ENCODE measurements at places on chromosomes 5 and 9.

- DNase-seq, result peak; percentile 83
Measured at GRCh38 chr5:138819081-138819480, 56.1 kb downstream of the LRRTM2 start.

GRCh38 chr5:9439531-9440292 lies 106.2 kb downstream of the SEMA5A start:
- DNase-seq, result no peak

DNA sequence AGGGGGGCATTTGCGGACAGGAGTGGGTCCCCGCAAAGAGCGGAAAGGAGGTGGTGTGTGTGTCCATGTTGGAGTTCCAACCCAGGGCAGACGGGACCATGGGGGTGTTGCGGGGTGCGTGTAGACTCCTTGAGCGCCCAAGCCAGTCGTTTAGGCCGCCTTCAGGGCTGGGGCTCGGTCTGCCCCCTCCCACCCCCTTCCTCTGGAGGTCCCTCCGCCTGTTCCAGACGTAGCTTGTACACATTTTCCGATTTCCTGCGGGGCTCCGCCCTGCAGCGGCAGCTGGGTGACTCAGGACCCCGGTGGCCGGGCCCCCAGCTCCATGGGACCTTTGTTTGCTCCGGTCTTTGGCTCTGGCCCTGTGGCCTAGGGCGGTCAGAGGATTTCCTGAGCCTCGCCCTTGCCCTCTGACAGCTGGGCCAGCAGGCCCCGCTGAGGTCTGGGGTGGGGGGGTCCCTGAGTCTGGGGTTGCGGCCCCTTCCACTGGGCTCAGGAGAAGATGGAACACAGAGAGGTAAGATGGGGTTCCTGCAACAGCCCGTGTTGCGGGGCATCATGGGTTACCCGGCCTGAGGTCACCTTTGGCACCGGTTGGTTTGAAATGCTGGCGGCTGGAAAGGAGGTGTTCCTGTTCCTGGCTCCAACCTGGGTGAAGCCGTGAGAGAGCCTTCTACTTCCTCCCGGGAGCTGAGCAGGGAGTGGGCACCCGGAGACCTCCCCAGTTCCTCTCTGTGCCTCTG lies 1.5 kb downstream of the PKN3 start:
- no peak for DNase-seq

- DNase-seq, result peak; percentile 82
Measured at GRCh38 chr5:36734422-36734821, 128.0 kb downstream of the SLC1A3 start.

DNA sequence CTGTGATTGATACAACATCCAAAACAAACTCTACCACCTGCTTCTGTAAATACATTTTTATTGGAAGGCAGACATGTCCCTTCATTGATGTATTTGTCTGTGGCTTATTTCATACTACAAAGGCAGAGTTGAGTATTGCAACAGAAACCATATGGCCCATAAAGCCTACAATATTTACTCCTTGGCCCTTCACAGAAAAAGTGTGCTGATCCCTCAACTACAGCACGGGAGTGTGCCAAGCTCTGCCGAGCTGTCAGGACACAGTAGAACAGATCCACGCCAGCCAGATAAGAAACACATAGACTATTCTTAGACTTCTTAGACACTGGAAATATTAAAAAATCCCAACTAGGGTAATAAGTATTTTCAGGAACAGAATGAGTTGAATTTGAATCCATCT lies 13.2 kb downstream of the TICAM2 start:
- DNase-seq, result no peak

GRCh38 chr5:107805824-107806223 lies 135.1 kb upstream of the EFNA5 start:
- peak; percentile 94 for DNase-seq

- no peak for DNase-seq
Measured at GRCh38 chr9:84894859-84895258, 225.3 kb downstream of the NTRK2 start.

DNA sequence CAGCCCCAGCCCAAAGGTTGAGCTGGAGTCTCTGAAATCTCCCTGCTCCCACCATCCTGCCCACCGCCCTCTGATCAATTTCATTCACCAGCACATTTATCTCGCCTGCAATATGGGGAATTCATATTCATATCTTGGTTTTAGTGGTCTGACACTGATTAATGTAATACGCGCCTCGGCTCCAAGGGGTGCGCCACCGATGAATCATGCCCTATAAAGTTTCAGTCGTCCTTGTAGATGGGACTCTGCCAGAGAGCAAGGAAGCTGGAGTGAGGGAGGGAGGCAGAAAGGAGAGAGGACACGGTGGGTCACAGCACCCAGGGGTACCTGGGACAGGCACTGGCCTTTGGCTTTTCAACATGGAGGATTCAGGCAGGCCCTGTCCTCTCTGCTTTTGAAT lies 8.9 kb downstream of the IRX1 start:
- DNase-seq, result no peak

- peak; percentile 41 for DNase-seq
Measured at GRCh38 chr9:77648234-77649108, at the start of gene GNA14. Gene GNA14 (minus strand): TSS chr9:77648322. CDS start chr9:77647793, 529 bp downstream.

GRCh38 chr9:126151686-126152134 lies 174.9 kb upstream of the MVB12B start:
- DNase-seq, result no peak

DNA sequence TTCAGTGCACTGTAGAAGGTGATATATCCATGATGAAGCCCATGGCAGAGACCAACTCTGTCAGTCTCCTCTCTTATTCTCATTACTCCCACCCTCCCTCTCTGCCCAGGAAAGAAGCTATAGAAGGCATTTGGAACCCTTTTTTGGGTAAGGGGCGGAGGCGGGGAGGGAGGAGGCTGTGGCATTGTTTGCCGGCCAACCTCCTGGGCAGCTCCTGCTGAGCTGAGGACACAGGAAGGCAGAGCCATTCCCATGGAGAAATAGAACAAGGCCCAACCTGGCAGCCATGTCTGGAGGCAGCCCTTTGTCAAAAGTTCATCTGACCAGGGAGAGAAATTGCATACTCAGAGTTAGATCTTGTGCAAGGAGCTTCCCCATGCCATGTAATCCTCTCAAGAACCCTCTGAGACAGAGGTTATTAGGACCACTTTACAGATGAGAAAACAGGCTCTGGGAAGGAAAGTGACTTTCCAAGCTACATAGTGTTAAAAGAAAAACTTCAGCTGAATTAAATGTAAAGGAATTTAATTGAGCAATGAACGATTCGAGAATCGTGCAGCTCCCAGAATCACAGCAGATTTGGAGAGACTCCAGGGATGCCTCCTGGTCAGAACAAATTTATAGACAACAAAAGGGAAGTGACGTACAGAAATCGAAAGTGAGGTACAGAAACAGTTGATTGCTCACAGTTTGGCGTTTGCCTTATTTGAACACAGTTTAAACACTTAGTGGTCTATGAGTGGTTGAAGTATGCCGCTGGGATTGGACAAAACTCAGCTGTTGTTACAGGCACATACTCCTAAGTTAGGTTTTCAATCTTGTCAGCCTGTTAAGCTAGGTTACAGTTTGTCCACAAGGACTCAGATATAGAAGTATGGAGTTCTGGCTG lies 158.6 kb downstream of the MELK start:
- DNase-seq, result no peak
